WERI-Rb-1 (cell line): ENCODE measurements at places on chromosomes 12 and 14.

DNA sequence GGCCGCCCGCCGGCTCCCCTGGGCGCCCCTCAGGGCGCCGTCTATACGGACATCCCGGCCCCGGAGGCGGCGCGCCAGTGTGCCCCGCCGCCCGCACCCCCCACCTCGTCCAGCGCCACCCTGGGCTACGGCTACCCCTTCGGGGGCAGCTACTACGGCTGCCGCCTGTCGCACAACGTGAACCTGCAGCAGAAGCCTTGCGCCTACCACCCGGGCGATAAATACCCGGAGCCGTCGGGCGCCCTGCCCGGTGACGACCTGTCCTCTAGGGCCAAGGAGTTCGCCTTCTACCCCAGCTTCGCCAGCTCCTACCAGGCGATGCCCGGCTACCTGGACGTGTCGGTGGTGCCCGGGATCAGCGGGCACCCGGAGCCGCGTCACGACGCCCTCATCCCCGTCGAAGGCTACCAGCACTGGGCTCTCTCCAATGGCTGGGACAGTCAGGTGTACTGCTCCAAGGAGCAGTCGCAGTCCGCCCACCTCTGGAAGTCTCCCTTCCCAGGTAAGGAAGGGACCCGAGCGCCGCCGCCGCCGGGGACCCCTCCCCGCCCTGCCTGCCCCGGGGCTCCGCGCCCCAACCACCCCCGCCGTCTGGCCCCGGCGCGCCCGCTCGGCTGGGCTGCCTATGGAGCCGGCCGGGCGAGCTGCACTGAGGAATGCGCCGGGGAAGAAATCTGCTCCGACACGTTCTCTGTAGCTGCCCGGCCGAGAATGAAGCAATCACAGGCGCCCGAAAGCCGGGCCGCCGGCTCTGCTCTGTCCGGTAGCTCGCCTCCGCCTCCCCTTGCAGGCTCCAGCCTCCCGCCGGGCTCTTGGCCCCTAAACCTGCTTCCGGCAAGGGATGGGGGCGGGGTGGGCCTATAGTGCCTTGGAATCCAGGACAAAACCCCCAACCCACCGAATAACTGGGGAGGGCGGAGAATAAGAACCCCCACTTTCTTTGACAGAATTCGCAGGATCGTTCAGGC is 794 bp downstream of the HOXC13 start:
- DNase-seq, result no peak

DNA sequence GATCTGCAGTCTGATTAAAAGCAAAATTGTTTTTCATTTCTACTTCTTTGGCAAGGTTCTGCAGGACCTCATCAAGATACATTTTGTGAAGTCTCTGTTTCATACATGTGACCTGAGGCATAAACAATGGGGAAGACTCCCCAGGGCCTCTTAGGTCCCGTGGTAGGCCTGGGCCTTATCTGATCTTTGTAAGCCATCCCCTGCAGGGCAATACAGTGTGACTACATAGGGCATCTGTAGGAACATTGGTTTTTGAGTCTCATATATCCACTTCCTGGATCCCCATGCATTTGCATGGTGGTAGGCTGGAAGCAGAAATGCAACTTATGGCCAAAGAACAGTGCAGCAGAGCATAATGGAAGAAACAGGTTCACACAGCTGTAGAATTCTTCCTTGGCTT is 6.0 kb downstream of the FAR2 start:
- peak; percentile 37 for DNase-seq

GRCh38 chr12:124053851-124054250 is 80.8 kb downstream of the ZNF664 start:
- DNase-seq, result peak; percentile 81

DNA sequence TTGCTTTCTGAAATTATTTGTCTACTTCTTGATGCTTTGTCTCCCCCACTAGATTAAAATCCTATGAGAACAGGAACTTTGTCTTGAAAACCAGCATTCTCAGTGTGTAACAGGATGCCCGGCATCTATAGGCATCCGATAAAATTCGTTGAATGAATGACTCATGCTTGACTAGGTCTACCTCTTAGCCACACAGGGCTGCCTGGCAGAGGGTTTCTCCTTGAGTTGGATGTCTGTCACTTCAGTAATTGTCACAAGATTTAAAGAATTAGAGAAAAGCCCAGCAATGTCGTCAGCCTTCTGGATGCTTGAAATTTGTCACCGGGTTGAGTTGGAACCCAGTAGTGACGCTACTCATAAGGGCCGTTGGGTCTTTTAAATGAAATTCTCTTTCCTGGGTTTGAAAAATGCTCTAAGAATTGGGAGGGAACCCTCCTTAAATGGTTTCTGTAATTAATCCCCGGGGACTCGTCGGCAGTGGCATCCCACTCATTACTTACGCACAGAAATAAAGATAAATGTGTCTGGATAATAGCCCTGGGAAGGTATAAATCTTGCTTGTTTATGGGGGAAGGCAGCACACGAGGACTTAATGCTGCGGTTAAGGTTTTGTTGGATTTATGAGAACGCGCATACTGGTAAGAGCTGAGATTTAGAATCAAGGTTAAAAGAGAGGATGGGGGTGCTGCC is 194.1 kb downstream of the AACS start:
- DNase-seq, result no peak

GRCh38 chr14:73833034-73833433 is 18.6 kb upstream of the PTGR2 start:
- DNase-seq, result no peak

- no peak for DNase-seq
These were observed 75.3 kb downstream of the ACACB start for GRCh38 chr12:109191621-109192250.

DNA sequence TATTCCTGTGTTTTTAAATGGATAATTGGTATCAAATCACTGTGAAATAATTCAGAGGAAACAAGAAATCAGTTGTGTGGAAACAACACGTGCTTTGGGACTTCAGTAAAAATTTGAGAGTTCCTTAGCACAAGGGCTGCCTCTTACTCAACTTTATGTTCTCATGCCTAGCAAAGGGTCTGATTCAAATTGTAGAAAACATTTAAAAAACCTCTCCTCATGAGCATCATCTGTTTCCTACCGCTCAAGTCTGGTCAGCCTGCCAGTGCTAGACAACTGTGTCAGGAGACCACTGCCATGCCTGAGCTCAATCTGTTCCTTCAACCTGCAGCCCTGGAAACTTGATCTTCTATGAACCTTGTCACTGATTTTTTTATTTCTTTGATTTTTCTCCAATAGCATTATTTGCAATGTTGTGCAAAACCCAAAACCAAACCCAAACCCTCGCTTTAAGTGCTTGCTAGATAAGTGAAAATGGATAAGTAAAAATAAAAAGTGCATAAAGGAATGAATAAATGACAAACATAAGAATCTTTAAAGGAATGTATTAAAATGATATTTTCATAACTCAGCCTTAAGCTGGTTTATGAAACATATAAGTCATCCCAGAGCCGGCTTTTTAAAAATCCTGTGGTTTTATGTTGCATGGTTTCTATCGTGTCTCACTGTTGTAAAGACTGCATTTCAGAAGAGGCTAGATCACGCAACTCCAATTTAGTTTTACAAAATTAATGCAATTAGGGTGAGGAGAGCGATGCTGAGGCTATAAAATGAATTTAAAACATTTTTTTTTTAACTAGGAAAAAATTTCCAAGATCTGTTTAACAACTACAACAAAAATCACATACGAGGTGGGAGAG is 361.2 kb upstream of the PDE3A start:
- no peak for DNase-seq

GRCh38 chr14:88380405-88380804 is 5.1 kb upstream of the SPATA7 start:
- no peak for DNase-seq
